ENCODE measurements at places on chromosomes 3 and 15.
A peak's percentile ranks its signal among the peaks of the same experiment; 100 is the strongest.

GRCh38 chr15:81043281-81043934 lies 42.7 kb downstream of the TLNRD1 start:
- no peak for DNase-seq

- peak; percentile 3 for DNase-seq
Measured at GRCh38 chr3:142027735-142028134, 121.6 kb downstream of the TFDP2 start.

GRCh38 chr15:40439960-40440742 lies 602 bp upstream of the BAHD1 start:
- peak; percentile 32 for DNase-seq

GRCh38 chr3:159886050-159886449 lies 102.6 kb upstream of the IL12A start:
- DNase-seq, result no peak

DNA sequence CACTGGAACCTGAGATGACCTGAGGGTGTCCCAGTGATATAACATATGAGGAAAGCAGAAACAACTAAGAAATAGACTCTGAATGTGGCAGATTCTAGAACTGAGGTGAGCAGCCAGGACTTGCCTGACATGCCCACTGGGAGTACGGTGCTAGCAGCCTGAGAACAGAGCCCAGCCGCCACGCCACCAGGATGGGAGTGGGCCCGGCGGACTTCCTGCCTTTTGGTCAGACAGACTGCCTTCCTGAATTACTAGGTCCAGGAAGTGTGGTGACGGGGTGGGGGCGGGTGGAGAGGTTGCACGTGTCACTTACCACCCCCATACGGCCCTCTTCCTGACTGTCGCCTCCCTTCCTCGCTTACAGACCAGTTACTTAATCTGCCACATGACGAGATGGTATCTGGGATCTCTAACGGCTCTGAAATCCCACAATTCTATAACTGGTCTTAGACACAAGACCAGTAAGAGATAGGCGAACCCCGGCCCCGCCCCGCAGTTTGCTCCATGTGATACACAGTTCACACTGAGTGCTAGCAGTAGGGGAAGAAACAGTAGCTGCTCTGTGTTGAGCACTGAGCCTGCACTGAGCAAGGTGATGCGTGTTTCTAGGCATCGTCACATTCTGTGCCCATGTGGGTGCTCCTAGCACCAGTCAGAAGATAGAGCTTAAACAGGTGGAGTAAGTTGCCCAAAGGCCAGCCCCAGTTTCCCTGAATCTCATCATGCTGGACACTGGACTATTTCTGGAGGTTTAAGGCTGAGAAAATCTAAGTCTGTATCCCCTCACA lies 95.7 kb downstream of the CPN2 start:
- no peak for DNase-seq

DNA sequence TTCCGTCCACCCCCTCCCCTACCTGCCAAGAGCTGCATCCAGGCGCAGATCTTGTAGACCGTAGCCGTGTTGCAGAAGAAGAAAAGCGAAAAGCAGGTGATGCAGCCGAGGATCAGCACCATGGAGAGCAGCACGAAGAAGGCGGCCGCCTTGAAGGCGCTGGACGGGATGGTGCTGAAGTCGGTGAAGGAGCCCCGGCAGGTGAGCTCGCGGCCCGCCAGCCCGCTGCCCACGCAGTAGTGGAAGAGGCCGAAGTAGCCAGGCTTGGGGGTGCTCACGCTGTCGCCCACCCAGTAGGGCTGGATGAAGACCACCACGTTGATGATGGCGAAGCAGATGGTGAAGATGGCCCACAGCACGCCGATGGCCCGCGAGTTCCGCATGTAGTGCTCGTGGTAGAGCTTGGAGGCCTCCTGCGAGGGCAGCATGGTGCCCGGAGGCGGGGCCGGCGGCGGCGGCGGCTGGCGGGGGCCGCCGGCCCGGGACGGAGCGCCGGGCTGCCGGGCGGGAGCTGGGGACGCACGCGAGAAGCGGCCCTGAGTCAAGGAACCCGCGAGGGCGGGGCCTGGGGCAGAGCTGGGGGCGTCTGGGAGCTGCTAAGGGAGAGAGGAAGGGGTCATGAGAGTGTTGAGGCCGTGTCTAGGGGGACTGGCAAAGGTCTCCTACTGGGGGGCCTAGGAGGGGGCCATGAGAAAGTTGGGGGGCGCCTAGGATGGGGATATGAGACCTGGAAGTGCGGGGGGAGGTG lies 1.2 kb downstream of the LHFPL4 start:
- DNase-seq, result no peak

DNA sequence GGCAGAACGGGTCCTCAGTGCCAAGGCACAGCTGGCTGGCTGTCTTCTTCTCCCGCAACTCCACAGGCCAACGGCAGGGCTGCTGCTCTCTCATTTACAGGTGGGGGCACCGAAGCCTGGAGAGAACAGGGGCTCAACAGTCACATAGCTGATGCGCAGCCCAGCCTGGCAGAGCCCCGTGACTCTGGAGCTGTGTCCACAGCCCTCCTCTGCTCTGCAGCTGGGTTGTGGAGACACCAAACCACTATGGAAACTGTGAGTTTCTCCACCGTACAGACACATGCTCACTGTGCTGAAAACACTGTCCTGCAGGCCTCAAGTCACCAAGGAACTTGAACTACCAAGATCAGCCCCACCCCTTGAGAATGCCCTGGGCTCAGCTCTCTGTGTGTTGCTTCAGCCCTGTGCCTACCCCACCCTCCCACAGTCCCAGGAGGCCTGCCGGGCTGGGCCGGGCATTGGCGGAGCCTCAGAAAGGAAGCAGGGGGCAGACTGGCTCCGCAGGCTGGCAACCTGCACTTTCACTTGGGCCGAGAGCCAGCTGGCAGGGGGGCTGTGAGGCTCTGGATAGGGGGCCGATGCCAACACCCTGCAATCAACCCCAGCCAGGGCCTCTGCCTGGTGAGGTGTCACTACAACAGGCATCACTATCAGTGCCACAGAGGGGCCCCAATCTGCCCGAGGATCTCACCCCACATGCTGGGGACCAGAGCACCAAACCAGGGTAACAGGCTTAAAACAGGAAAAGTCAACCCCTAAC lies 113.7 kb upstream of the RPL32 start:
- peak; percentile 39 for DNase-seq

GRCh38 chr3:66644549-66644948 lies 143.7 kb upstream of the LRIG1 start:
- no peak for DNase-seq

- DNase-seq, result no peak
Measured at GRCh38 chr3:22734207-22734606, 468.9 kb upstream of the UBE2E2 start.

DNA sequence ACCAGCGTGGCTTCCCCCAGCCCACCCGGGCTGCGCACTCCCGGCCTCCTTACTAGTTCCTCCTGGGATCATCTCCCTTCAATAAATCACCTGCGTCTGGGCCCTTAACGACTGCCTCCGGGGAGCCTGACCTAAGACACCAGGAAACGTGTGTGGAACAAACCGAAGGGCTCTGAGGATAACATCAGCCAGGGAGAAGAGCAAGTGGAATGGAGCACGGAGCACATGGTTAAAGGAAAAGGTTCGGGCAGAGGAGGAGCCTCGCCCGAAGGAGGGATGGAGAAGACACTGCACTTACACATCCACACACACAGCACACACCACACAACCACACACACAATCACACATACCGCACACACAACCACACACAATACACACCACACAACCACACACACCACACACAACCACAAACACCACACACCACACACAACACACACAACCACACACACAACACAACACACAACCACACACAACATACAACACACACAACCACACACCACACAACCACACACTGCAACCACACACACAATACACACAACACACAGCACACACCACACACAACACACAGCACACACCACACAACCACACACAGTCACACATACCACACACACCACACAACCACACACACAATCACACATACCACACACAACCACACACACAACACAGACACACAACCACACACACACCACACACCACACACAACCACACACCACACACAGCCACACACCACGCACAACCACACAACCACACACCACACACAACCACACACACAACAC lies 24.7 kb downstream of the CPN2 start:
- DNase-seq, result no peak

DNA sequence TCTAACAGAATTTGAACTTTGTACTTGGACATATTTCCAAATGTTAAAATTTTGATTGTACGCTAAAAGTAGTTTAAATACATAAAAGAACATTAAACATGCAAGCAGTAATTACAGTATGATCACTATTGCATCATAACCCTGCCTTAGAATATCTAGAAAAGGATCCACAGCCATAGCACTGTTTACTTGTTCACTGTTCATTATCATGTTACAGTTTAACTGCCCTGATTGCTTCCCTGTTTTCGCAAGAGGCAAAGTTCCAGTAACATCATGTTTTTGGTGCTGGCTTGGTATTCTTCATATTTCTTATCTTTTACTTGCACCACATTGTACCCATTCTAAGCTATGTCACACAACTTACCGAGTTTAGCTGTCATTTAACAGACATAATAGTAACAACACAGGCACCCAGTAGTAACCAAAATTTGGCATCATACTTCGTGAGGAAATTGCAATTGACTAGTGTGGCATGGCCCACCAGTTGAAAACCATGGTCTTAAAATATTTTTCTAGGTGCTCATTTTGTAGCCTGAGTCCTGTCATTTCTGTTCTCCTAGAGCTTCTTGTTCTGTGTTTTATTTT lies 13.3 kb upstream of the TMEM87A start:
- no peak for DNase-seq

DNA sequence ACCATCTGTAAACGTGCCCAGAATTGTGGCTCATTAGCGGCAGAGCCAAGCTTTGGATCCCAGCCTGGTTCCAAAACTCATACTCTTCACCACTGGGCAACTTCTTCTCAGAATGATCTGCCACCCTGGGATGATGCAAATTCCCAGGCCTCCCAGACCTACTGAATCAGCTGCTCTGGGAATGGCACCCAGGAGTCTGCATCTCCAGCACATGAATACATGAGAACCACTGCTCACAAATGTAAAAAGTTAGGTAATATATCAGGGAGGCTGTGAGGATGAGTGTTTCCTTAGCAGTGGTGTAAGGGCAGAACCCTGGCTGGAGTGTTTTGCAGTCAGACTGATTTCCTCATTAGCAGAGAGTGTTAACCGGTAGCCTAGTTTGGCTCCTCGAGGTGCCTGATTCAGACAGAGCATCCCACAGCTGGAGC lies 94.2 kb downstream of the LIPC start:
- no peak for DNase-seq

- no peak for DNase-seq
Measured at GRCh38 chr3:155585384-155585783, 159.5 kb downstream of the PLCH1 start.

DNA sequence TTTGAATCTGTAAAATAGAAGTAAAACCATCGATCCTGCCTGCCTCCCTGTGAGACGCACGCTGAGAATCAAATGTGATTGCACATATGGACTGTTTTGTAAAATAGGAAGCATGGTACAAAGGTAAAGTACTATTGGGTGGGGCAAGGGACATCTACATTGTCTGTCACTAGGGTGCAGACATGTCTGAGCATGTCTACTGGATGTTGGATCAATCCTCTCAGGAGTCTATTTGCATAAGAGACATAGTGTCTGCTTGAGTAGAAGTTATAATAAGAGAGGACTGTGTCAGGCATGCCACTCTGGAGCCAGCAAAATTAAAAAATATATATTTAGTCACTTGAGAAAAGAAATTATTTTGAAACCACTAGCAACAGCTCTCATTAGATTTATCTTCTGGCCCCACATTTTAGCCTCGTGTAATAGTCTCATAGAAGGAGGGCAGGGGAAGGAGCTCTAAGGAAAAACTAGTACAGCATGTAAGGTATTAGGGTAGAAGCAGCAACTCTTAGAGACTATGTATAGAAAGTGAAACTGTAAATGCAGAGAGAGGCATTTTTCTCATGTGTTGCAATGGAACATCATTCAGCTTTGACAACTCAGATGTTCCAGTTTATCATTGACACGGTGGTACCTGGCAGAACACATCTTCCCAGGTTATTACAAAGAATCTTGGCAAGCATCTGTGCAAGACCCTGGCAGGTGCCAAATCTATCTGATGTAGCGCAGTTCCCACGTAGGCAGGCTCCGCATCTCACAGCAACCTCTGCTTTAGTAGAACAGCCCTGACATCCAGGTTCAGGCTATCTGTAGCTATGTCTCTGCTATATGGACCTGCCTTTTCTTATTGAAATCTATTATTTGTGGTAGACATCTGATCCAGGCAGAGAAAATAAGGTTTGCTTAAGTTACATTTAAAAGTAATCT lies 85.2 kb upstream of the CHL1 start:
- no peak for DNase-seq

DNA sequence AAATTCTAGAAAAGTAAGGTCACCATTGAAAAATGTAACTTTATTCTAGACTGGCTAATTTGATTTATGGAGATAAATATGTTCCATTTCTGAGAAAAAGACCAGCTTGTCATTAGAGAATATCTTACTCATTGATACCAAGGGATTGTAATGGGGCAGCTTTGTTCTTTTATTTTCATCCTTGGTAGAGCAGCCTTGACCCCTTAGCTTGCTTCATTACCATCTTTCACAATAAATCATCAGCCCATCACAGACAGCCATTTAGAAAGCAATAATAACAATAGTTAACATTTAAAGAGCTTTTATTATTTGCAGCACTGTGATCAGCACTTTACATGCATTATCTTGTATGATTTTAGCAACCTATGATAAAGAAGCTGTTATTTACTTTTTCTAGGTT lies 253.6 kb downstream of the C3orf38 start:
- no peak for DNase-seq

DNA sequence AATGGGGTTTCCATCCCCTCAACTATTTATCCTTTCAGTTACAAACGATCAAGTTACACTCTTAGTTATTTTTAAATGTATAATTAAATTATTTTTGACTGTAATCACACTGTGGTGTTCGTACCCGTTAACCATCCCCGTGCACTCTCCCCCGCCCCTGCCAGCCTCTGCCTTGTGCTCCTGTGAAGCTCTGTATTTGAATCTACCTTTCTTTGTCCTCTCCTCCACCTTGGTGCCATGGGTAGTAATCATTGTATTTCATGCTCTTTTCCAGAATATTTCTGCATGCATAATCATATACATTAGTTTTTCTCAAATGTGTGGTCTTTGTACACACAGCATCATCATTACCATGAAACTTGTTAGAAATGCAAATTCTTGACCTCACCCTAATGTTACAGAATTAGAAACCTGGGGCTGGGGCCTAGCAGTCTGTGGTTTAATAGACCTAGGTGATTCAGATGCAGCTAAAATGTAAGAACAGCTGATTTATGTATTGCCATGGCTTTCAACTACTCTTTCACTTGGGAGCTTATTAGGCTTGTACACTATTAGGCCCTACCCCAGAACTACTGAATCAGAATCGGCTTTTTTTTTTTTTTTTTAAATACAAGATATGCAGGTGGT lies 91.5 kb downstream of the STT3B start:
- no peak for DNase-seq

GRCh38 chr3:123193448-123194101 lies 8.2 kb upstream of the SEC22A start:
- DNase-seq, result no peak

All from NCI-H2171 (cell line).